GM12864 (cell line): ENCODE measurements at places on chromosomes 5 and 9.

GRCh38 chr9:130327070-130327780, 61.7 kb downstream of the HMCN2 start:
- DNase-seq, result no peak

GRCh38 chr5:168802337-168802736, 223.2 kb upstream of the PANK3 start:
- DNase-seq, result peak; percentile 16

GRCh38 chr5:58680503-58680902, 97.6 kb downstream of the RAB3C start:
- DNase-seq, result no peak

DNA sequence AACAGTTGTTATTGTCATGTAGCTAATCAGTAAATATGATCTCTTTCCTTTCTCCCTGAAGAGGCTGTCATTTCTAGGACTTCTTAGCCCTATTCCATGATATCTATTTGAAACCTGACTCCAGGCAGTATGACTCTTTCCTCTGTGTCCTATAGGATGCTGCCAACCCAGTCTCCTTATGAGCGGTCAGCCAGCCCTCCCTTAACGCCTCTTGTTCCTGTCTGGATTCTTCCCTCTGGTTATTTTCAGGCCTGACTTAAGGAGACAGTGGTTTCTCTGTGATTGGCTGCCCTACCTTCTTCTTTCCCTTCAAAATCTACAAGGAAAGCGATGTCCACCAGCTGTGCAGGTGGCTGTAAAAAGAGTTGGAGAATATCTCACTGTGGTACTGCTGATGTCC, 19.4 kb upstream of the C5orf63 start:
- no peak for DNase-seq

DNA sequence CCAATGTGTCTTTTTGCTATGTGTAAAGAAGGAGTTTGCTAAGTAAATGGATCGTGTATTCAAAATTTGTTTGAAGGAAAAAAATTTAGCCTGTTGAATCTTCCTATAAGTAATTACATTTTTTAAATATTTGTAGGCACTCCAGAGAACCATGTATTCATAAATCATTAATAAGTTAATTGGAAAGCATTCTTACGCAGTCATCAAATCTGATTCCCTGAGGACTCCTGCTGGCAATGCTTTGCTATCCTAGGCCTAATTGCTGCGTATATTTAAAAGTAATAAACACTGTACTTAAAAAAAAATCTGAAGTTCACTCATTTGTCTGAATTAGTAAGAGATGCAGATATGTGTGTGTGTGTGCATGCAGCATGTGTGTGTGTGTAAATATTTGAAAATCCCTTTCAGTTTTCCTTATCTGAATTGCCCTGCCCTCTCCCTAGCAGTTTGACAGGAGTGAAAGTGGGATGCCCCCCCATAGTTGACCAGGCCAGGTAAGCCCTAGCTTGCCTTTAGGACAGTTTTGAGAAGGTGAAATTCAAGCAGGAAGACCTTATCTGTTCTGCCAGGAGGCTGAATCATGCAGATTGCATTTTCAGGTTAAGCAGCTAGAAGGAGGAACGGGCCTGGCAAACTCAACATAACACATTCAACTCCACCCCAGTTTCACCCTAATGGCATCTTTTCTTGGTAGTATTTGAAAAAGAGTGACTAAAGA, 81.2 kb upstream of the DNAH5 start:
- no peak for DNase-seq

- DNase-seq, result no peak
These were observed 372.1 kb upstream of the RIOK2 start for GRCh38 chr5:97554977-97555643.

DNA sequence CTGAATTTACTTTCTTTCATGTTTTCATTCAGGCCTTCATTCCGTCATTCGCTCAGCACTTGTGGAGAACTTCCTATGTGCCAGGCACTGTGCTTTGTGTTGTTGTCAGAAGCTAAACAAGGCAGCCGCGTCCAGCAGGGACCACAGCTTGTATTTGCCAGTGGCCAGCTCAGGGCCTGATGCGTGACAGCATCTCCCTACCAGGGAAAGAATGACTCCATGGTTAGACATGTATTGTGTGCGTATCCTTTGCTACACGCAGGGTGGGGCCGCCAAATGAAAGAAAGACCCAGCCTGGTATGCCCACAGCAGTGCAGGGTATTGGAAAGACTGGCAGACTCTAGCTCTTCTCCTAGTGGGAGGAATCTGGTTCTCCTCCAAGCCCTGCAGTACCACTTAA, 4.7 kb upstream of the COL27A1 start:
- DNase-seq, result no peak

- DNase-seq, result no peak
These were observed 130.2 kb upstream of the SPEF2 start for GRCh38 chr5:35487233-35488025.

DNA sequence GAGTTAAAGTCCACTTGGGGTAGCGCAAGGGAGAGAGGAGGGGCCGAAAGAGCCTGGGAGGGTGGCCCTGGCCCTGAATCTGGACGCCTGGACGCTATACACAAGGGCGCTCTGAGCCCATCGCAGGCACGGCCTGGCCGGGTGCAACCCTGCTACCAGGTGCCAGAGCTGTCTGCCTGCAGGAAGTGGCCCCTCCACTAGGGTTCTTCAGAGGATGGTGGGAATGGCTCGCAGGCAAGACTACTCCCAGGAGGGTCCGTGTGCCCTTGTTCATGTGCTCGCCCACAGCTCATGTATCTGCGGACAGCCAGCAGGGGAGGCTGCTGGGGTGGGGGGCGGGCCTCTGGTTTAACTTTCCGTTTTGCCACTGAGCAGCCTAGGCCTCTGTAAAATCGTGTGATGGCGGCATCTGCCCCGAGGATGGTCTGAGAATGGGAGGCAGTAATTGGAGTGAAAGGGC, 1.4 kb upstream of the NKD2 start:
- no peak for DNase-seq

- DNase-seq, result no peak
These were observed at the start of gene CARD6 for GRCh38 chr5:40841068-40841805. TSS of gene CARD6 (plus strand) at chr5:40841367. CDS start at chr5:40841383, 16 bp downstream.

DNA sequence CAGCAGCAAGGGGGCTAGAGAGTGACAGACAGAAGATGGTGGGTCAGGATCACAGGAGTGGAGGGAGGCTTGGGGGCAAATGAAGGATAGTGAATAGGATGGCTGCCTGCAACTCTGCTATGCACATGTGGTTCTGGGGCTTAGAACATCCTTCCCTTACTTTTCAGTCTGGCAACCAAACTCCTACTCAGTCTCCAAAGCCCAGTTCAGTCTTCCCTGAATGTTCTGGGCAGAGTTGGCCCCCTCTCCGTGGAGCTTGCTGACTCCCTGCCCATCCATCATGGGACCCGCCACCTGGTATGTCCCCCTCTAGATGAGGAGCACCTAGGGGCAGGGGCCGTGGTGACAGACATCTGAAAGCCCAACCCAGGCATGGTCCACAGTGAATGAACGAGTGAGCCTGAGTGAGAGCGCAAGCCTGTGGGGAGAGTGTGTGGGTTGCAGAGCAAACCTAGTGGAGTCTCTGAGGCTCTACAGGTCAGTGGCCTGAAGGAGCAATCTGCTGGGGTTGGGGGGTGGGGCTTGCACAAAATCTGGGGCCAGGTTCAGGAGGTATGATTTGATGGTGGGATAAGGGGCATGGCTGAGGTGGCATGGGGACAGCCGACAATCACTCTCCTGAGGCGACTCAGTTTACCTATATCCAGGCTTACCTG, 180.6 kb downstream of the FGF18 start:
- no peak for DNase-seq

DNA sequence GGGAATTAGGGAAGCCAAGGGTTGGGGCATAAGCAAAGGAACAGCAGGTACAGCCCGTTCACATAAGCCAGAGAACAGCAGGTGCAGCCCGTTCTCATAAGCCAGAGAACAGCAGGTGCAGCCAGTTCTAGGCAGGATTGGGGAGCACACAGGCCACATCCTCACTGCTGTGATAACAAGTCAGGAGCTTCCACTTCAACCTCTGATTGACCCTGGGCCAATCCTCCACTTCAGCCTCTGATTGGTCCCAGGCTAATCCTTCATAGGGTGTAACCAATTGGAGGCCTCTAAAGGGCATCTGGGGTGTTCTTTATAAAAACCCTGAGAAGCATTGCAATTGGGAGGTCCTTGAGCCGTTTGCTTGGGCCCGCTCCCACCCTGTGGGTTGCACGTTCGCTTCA, 27.5 kb downstream of the CEL start:
- DNase-seq, result no peak

GRCh38 chr5:139710319-139711066, 62.3 kb downstream of the CXXC5 start:
- DNase-seq, result no peak

DNA sequence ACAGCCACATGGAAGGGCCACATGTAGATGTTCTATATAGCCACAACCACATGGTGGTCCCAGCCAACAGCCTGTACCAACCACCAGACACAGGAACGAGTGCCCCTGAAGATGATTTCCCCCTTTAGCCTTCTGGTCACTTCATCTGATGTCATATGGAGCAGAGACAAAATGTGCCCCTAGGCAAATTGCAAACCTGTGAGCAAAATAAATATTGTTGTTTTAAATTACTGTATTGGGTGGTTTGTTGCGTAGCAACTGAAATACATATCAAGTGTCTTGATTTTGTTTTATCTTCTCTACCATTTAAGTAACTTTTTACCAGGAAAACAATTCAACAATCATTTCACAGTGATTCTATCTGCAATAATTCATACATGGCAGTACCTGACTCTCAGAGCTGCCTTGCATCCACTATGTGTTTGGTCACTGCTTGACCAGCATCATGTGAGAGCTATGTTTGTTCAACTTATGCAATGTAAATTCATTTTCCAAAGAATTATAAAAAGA, 142.5 kb upstream of the VLDLR start:
- no peak for DNase-seq

DNA sequence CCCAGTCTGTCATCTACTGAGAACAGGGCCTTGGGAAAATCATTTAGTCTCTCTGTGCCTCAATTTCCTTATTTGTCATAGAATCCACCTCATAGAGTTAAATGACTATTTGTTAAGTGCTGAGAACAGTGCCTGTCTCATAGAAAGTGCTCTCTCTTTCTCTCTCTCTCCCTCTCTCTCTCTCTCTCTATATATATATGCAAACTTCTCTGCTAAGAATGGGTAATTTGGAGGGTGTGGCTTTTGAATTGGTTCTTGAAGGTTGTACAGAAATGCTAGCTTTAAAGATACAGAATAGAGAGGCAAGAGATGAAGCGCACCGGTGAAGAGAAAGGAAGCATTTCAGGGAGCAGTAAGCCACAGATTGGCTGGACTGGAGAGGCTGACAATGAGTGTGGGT, 197.4 kb downstream of the FBN2 start:
- no peak for DNase-seq

GRCh38 chr9:124372038-124372437, 43.2 kb downstream of the PSMB7 start:
- DNase-seq, result no peak

DNA sequence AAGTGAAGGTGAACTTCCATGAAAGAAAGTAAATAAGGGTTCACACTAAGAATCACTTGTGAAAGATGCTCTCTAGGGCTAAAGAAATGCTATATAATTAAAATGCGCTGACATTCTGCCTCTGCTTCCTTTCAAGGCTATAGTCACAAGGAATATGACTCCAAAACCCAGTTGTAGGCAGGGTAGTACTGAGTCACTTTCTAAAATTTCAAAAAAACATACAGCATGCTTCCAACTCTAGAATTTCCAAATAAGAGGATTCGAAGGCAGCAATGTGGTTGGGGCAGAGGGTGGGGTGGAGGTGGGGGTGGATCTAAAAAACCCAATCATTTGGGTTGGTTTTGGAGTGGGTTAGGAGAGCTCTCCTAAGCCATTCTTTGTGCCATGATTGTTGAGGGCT, 84.6 kb downstream of the HMHB1 start:
- DNase-seq, result no peak

GRCh38 chr9:12314589-12314988, 378.6 kb upstream of the TYRP1 start:
- no peak for DNase-seq

GRCh38 chr9:35277628-35278359, 116.0 kb downstream of the UNC13B start:
- DNase-seq, result no peak

GRCh38 chr5:9898319-9898718, 268.2 kb upstream of the TAS2R1 start:
- DNase-seq, result no peak

DNA sequence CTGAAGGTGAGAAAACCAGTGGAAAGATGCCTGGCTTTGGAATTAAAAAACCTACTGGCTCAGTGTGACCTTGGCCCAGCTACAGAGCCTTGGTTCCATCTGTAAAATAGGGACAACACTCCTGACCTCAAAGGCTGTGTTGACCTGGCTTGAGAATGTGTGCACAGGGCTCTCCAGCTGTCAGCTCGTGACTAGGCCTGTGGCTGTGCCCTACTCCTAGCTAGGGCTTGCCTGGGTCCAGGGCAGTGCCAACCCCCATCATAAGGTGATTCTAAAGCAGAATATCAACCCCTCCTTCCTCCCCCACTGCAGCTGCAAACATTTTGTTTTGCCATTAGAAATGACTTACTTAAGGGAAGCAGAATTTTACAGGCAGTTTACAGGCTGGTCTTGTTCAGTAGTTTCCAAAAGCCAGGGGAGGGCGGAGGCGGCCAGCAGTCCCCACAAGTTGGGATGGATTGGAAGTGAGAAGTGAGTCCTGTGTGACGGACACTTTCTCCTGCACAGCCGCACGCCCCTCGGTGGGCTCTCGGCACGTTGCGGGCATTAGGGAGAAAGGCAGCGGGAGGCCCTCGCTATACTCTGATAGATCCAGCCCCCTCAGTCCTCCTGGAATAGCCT, 7.3 kb downstream of the PITX1 start:
- no peak for DNase-seq

- DNase-seq, result no peak
These were observed 316.8 kb downstream of the NDUFS4 start for GRCh38 chr5:53877243-53877642.

GRCh38 chr5:79186021-79186420, 49.9 kb upstream of the JMY start:
- DNase-seq, result no peak

GRCh38 chr9:100554935-100555401, 22.9 kb upstream of the CAVIN4 start:
- no peak for DNase-seq

GRCh38 chr9:99345942-99346341, 123.9 kb downstream of the SEC61B start:
- no peak for DNase-seq

GRCh38 chr9:124594225-124594624, 87.0 kb upstream of the NR5A1 start:
- DNase-seq, result no peak

- no peak for DNase-seq
These were observed 20.3 kb upstream of the THG1L start for GRCh38 chr5:157710882-157711281.

GRCh38 chr9:32524892-32525708, 896 bp downstream of the RIGI start:
- DNase-seq, result no peak

GRCh38 chr9:31390403-31391025, 993.9 kb upstream of the ACO1 start:
- DNase-seq, result no peak
